ENCODE measurements at places on chromosomes 6 and 20.

- no peak for DNase-seq
These were observed 7.7 kb downstream of the PHIP start for GRCh38 chr6:79070206-79070825.

- no peak for DNase-seq
These were observed 167.1 kb downstream of the PTPRT start for GRCh38 chr20:43022568-43022967.

DNA sequence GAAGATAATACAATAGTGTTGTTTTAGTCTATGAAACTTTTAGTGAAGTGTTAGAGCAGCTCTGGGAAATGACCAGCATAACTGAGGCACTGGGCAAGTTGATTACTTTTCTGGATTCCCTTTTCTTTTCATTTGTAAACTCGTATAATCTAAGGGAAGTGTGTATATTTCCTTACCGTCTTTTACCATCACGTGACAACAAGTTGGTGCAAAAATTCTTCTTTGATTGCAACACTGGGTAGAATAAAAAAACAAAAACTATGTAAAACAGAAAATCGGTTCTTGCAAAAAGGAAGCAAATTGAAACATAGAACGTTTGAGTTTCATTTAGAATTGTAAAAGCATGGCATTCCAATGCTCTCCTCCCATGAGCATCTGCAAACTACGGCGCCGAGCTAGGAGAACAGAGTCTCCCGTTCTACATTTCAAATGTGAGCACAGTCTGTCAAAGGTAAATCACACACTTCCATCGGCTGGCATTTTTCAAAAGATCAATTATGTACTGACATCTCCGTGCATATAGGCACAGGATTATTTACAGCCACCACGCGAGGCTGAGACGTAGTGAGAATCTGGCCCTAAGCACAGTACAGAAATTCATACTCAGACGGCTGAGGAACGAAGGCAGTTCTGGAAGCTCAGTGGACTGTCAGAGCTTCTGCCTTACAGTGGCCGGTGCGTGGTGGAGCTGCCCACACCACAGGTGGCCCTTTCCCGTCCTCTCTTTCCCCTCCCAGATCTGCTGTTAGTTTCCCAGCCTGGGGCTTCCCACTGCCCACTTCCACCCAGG is 314.0 kb downstream of the BMP7 start:
- DNase-seq, result no peak

- DNase-seq, result peak; percentile 89
These were observed 38.2 kb downstream of the KIAA1755 start for GRCh38 chr20:38222231-38222922.

GRCh38 chr20:53579266-53579580 is 14.4 kb downstream of the ZNF217 start:
- no peak for DNase-seq

- no peak for DNase-seq
These were observed 25.0 kb downstream of the POLR1C start for GRCh38 chr6:43541774-43542471.

DNA sequence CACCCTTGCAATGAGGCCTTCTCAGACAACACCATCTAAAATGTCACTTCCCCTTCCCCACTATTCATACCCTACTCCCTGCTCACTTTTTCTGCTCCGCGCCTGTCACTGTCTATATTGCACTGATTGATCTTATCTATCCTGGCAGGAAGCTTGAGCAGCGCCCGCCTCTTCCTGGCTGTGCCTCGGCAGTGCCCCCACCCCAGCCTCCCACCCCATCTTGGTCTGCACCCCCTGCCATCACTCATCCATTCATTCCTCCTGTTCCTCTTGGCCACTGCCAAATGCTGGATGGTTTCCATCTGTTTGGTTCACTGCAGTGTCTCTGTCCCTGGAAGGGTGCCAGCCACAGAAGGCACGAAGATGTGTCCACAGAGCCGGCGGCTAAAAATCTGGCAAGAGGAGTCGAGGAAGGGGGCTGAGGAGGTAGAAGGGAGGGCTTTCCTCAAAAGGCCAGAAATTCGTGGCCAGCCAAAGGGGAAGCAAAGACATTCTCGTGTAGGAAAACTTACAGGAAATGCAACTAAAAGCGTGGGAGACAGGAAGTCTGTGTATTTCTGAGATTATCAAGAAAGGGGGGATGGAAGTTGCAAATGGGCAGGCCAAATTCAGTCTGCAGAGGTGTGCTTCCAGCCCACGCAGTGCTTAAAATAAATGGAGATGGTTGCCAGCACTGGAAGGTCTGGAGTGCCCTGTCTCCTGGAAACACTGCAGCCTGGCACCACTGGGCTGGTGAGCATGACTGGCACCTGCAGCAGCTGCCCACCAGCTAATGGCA is 27.6 kb downstream of the SYNJ2 start:
- no peak for DNase-seq

GRCh38 chr6:3962291-3963280 is 113.4 kb downstream of the FAM50B start:
- no peak for DNase-seq

GRCh38 chr20:39913274-39913673 is 775.8 kb downstream of the MAFB start:
- no peak for DNase-seq

DNA sequence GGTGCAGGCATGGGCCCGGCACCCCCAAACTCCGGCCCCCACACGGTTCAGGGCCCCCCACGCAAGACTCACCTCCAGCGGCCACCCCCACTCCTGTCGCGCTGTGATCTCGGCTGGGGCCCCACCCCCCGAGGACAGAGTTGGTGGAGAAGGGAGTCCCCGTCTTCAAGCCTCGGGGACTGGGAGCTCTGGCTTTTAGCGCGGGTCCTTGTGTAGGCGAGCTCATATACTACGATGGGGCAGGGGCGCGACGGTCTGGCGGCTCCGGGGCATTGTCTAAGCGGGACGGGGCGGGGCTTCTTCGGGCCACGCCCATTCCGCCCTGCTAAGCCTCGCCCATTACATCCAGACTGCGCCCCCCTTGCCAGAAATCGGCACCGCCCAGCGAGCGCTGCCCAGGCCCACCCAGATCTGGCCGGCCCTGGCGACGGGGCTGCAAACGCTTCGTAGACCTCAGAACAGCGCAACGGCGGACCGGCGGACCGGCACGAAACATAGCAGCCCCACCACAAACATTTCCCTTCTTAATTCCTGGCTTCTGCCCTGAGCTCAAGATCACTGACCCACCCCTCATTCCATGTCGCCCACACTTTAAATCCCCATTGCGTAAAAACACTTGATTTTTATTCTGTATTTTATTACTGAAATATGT is 1.0 kb upstream of the DDAH2 start:
- peak; percentile 74 for DNase-seq

- no peak for DNase-seq
These were observed 284.4 kb upstream of the RNF24 start for GRCh38 chr20:4299773-4300172.

All from HuH-7 (cell line).